Stimulated activated CD4-positive, alpha-beta T cell treated with anti-CD3 and anti-CD28 coated beads, TNF-alpha, amount 100 ng/mL, for 4 hours (primary cell): ENCODE measurements at places on chromosomes 1 and 21.

DNA sequence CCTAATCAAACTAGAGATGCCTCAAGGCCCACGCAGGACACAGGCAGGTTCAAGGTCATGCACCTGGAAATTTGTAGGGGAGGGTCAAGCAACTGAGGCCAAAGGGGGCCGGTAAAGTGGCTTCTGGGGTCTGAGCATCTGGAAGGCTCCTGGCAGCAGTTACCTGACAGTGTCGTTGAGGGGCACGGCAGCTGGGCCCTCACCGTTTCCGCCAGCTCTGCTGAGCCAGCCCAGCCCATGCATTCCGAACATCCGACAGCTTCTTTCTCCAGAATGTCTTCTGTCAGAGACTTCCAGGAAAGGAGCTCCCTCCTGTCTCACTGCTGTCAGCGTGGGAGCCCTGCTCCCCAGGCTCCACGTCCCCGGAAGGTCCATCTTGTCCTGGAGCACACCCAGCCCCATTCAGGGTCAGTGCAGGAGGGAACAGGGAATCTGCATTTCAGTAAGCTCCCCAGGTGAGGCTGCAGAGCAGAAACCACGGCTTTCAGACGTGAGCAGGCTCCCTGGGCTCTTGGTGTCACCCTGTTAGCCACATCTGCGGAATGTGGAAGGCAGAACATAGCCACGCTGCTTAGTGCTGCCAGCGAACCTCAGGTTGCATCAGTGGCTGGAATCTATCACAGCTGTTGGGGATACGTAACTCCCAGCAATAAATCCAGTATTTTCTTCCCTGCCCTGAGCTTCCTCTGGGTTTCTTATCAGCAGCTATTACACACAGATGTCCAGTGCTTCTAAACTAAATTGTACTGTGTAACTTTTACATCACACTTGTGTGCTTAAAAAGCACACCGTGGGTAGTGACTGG is 36.3 kb upstream of the FAM3B start:
- no peak for DNase-seq

DNA sequence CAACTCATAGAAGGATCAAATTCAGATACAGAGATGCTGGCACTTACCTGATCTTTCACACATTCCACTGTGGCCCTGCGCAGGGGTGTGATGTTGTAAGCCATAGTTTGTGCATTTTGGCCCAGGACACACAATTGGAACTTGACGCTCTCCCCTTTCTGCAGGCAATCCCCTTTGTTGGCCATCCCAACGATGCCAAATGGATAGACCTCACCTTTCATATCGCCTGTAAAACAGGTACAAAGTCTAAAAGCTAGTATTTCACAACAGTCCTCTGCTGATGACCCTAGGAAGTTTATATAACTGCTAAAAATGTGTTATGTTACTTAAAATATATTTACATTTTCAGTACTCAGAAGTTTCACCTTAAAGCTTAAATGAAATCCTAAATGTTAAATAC is 3.9 kb upstream of the NRAS start:
- DNase-seq, result no peak

GRCh38 chr1:151197863-151198253 is 494 bp upstream of the PIP5K1A start:
- no peak for DNase-seq

- no peak for DNase-seq
Measured at GRCh38 chr1:242132121-242132817, 133.4 kb upstream of the MAP1LC3C start.

GRCh38 chr1:240691909-240692705 is 80.2 kb upstream of the GREM2 start:
- no peak for DNase-seq

DNA sequence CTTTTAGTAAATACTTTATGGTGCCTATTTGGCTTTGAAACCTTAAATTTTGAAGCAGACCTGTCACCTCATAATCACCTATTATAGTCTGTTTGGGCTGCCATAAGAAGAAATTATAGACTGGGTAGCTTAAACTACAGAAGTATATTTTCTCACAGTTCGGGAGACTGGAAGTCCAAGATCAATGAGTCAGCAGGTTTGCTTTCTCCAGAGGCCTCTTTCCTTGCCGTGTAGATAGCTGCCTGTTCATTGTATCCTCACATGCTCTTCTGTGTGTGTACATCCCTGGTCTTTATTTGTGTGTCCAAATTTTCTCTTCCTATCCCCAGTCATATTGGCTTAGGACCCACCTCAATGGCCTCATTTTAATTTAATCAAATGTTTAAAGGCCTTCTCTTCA is 518.2 kb downstream of the ADGRL2 start:
- DNase-seq, result no peak

- DNase-seq, result no peak
Measured at GRCh38 chr1:22043198-22043769, 9.2 kb upstream of the CDC42 start.
